ENCODE measurements at places on chromosomes 16 and 17.

DNA sequence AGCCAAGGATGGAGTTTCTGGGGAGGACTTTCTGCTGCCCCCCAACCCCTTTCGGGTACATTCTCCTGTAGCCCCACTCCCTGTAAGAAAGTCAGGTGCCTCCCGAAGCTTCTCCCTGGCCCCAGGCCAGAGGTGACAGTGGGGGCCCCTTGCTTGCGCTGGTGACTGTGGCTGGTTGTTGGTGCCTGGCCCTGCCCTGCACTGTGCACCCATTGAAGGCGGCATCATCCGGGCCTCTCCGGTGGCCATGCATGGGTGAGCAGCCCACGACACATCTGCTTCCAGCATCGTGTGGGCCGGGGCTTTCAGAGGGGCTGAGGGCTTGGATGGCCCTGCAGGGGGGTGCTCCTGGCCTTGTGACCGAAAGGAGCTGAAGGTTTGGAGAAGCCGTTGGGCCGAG, 297.0 kb downstream of the SEC14L1 start:
- DNase-seq = no peak

DNA sequence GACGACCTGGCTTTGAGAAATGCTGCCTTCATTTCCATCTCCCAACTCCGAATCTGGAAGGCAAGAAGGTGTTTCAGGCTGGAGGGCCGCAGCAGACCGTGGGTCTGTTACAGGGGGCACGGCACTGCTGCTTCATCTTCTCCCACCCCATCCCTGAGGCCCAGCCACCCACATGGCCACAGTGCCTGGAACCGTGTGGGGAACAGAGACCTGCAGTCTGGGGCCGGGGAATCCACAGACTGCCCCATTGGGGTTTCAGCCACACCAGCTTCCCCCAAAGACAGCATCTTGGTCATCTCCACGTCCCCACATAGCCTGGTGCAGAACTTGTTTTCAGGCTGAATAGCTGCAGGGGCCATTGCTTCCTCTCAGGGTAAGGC, 74.2 kb downstream of the MRC2 start:
- no peak for DNase-seq

GRCh38 chr16:80367037-80367658, 173.6 kb upstream of the DYNLRB2 start:
- no peak for DNase-seq

- DNase-seq = no peak
Measured at GRCh38 chr16:89024546-89025060, 47.6 kb upstream of the CBFA2T3 start.

DNA sequence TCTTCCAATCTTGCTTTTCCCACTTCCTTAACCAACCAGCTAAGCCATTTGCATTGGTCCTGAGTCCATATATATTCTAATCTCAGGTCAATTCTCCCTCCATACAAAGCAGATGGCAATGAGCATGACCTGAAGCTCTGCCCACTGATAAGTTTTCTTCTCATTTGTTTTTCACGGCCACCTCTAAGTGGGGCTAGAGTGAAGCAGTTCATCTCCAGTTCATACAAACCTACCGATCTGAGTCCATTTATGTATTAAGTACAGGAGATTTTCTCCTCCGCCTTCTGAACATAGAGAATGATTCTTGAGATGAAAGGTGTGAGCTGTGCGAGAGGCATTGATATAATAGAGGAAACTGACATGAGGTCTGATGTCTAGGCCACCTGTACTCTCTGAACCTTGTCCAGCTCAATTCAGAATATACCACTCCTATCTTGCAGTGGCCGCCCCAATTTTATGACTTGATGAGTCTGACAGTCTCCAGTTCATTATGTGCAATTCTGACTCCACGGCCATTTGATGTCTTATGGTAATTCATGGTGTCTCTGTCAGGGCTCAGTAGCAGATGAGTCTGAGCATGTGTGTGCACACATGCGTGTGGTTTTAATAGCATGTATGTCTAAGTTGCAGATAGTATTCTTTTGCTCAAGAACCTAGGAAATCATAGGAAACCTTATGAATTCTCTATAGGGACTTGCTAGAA, 329.8 kb downstream of the PMP22 start:
- no peak for DNase-seq

- DNase-seq = no peak
Measured at GRCh38 chr17:44343510-44344209, 1.4 kb upstream of the GRN start.

DNA sequence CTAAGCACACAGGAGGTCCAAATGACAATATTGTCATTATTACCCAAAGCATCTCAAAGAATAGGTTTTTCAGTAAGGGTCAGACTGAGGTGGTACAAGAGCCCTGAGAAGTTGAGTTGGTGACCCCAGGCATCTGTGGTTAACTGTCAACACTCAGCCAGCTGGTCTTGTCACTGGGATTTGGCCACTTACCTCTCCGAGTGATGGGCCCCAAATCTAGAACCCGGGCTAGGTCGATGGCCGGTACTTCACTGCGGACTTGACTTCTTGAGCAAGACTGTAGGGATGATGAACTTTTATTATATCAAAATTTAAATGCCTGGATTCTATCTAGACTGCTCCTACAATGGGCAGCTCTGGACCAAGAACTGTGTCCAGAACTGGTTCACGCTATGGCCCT, 11.5 kb downstream of the GP2 start:
- DNase-seq = no peak

GRCh38 chr16:13032911-13033310, 131.5 kb downstream of the SHISA9 start:
- no peak for DNase-seq

GRCh38 chr16:85625485-85626117, 12.5 kb downstream of the GSE1 start:
- no peak for DNase-seq

DNA sequence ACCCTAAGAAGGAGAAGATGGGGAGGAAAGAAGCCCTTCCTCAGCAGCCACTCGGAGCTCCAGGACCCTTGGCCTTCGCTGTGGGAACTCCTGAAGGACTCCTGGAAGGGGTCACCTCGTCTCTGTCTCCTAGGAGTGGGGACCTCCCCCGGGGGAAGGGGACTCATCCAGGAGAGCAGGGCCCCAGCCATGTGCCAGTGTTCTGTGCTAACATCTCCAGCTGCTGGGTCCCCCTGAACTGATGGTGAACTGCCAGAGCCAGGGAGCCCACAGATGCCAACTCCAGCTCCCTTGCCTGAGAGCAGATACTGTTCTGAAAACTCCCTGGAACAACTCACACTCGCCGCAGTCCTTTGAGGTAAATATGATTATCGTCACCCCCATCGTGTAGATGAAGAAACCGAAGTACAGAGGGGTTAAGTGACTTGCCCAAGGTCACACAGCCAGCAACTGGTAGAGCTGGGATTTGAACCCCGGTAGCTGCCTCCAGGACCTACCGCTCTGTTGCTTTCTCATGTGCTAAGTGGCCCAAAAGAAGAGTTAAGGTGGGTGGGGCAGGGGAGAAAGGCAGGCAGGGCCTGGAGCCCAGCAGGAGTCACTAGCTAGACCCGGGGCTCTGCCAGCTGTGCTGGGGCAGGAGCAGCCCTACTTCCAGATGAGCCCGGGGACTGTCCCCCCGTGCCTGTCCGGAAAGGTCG, 10.5 kb downstream of the TIMM22 start:
- no peak for DNase-seq

DNA sequence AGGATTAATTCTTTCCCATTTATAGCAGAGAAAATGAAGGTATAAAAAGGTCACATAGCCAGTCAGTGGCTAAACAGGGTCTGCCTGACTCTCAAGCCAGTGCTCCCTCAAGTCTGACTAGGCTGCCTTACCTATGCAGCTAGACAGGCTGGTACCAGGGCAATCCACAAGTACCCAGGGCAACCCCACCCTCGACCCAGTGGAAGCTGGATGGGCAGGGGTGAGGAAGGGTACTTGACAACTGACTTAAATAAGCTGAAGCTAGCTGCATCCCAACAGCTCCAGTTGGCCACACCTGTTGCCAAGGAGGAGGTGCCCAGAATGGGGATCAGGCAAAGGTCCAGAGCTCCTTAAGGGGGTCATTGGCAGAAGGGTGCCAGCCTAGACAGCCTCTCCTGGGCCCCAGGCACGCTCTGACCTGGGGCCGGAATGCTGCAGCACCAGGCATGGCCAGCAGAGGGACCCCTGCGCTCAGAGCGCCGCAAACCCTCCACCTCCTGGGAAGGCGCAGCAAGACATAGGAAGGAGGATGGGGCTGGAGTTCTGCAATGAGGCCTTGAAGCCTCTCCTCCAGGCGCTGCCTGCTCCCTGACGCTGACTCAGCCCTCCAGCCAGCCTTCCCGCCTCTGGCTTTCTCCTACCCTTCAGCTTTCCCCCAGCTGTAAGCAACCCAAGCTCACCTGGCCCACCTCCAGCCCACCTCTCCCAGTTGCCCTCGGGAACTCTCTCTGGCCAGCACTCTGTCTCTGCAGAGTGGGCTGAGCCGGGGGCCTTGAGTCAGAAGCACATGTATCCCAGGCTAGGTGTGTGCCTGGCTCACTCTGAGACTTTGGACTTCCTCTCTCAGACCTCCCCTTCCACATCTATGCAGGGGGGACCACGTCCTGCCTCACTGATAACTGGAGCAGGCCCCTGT, 28.8 kb downstream of the MPP2 start:
- peak; percentile 58 for DNase-seq

DNA sequence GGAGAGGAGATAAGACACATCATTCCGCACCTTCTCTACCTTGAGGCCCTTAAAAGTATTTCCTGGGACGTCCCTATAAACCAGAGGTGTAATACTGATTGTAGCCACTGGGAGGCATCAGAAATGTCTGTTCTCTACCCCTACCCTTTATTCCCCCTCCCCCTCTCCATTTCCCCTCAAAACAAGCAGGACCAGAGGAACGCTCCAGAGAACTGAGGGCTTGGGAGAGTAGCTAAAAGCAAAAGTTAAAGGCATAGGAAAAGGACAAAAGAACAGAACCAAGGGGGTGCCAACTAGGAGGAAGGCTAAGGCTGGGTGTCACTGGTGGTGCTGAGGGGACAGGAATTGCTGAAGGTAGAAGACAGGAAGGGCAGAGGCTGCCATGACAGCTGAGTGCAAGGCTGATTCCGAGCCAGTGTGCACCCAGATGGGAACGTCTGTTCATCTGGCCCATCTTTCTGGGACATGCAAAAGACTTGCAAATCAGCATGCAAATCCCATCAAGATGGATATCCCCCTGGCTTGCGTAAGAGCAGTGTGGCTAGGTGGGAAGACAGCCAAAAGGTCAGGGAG, 6.7 kb downstream of the CAMTA2 start:
- DNase-seq = peak; percentile 28

DNA sequence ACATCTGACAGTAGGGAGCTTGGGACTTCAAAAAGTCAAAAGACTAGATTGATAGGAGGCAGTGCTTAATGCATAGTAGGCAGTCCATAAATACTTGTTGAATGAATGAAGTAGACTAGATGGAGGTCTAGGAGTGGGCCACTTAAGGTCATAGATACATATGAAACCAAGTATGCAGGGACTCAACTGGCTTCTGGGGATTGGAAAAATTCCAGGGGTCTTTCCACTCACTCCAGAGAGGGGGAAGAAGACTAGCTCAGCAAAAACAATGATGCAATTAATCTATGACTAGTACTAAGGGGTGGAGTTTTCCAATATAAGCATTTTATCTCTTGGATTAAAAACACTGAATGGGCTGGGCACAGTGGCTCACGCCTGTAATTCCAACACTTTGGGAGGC, 298.3 kb upstream of the XYLT1 start:
- no peak for DNase-seq

DNA sequence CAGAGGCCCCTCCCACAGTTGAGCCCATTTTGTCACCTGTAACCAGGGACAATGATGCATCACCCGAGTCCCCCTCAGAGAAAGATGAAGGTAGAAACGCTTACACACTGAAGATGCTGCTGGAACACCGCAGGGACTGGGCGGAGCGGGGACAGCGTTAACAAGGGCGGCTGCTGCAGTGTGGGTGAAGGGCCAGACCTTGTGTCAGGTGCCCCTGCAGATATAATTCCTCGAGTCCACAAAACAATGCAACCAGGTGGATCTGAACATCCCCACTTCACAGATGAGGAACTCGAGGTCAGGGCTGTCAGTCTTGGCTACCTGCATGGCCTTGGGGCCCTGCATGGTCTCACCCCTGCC, 6.3 kb upstream of the MAPK7 start:
- DNase-seq = no peak

- no peak for DNase-seq
Measured at GRCh38 chr16:70570967-70571570, 47.5 kb downstream of the SF3B3 start.

GRCh38 chr17:32516940-32517701, 30.3 kb downstream of the CDK5R1 start:
- peak; percentile 15 for DNase-seq

- DNase-seq = no peak
Measured at GRCh38 chr16:38941-39892, 14.2 kb downstream of the POLR3K start.

DNA sequence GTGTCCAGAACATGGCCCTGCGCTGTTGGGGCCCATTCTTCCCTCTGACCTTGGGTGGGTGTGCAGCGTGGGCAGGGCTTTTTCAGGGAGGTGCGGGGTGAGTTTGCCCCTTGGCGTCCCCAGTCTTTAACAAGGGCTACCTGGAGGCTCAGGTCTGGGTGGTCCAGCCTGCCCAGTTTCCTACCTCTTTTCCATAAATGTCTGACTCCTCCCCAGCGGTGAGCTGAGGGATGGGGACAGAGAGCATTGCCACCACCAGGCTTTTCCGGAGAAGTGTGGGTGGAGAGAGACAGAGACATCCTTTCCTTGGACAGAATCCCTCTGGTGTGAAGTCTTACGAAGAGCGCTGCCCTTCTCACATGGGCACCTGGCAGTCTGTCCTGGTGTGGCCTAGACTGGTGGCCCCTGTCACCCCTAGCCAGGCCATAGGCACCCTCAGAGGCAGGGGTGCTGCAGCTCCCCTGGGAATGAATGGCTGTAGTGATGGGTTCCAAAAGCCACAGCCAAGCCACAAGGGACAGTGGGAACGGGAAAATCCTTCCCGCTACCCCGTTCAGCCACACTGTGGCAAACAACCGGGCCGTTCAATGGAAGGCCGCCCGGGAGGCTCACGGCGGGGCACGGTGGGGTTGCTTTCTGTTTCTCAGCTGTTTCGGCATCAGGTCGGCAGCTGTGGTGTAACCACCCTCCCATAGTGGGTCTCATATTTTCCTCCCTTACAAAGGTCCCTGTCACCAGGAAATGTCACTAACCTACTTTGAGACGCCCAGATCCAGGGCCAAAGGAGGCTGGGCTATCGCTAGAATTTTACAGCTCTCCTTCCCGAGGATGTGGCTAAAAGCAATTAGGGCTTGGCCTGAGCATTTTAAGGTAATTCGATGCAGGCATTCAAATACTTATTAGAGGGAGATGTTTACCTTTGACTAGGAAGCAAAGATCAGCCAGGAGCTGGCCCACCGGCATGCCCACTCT, 61.9 kb upstream of the GSE1 start:
- DNase-seq = no peak

- DNase-seq = no peak
Measured at GRCh38 chr16:78609402-78610274, 510.2 kb downstream of the WWOX start.

DNA sequence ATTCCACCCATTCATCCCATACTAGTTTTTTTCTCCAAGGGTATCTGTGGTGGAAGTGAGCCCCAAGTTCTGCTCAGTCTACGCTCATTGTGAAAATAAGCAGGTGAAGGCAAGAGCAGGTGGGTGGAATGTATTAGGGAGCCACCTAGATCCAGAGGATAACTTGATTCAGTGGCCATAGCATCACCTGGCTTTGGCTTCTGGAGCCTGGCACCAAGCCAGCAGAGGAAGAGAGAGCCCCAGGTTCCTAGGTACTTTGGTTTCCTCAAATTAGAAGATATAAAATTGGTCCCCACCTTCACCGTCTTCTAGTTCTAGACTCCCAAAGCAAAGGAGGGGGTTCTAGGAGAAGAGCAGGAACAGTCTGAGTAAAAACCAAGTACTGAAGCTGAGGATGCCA, 4.1 kb downstream of the FXR2 start:
- no peak for DNase-seq

- no peak for DNase-seq
Measured at GRCh38 chr17:12759090-12759489, 30.2 kb upstream of the ARHGAP44 start.

Data from NCI-H2227 treated with DMSO at 0.1 percent for 48 hours (cell line).